ENCODE measurements at places on chromosomes 4 and X.

DNA sequence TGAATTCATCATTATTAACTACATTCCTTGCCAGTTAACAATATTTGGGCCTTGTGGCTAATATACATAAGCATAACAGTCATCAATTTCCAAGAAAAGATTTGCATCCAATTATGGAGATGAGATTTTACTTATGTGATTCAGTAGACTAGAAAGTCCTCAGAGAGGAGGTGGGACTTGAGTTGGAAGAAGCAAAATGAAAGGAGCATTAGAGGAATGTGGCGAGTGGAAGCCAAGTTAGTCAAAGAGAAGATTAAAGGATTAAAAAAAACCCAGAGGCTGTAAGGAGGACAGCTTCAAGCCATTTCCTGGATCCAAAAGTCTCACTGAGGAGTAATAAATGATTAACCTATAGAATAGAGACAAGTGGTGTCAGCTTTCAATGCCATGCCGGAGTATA is 1099.4 kb upstream of the IGFBP7 start:
- H3K4me3 ChIP-seq, result no peak overlapping the region
- no peaks in the 10 kb centered on the region for H3K4me1 ChIP-seq
- no peaks in the 10 kb centered on the region for H3K27me3 ChIP-seq
- no peaks in the 10 kb centered on the region for H3K36me3 ChIP-seq
- no peak for DNase-seq

DNA sequence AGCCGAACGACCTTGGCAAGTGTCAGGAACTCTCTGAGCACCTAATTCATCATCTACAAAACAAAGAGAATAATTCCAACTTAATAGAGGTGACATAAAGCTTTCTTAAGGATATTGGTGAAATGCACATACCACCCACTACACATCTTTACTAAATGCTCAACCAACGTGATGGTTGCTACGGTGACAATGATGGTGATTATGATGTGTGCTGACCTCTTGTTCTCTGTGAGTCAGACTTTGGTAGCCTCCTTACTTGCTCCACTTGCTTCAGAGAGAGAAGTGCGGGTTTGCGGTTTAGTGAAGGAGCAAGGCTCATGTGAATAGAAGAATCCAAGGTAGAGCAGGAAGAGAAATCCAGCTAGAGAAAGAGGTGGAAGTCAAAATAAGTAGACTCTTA is 52.8 kb upstream of the CLNK start:
- peaks cover 4% of the 10 kb centered on the region for H3K4me1 ChIP-seq
- H3K36me3 ChIP-seq, result no peaks in the 10 kb centered on the region
- no peak overlapping the region for H3K27ac ChIP-seq
- no peak overlapping the region for H3K4me3 ChIP-seq

- H3K27me3 ChIP-seq, result no peaks in the 10 kb centered on the region
- no peak for DNase-seq
- H3K36me3 ChIP-seq, result no peaks in the 10 kb centered on the region
- H3K27ac ChIP-seq, result no peak overlapping the region
- H3K4me3 ChIP-seq, result no peak overlapping the region
- no peaks in the 10 kb centered on the region for H3K4me1 ChIP-seq
Measured at GRCh38 chr4:182854466-182854865, 62.7 kb downstream of the DCTD start.

DNA sequence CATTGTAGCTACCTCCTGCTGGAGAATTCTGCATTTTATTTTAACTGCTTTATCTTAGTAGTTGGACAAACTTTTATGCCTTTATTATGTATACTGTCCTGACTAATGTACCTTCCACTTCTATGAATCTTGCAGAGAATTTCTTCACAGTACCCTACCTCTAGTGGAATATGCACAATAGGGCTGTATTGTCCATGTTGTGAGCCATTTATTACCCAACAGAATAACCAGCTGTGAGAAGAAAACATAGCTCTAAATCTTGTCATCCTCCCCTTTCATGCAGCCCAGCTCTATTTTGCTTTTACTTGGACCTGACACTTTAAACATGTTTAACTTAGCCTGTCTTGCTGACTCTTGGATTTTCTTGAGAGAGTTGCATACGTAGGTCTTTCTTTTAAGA is 56.2 kb downstream of the MCUB start:
- no peak overlapping the region for H3K27ac ChIP-seq
- DNase-seq, result no peak
- H3K4me1 ChIP-seq, result no peaks in the 10 kb centered on the region
- no peak overlapping the region for H3K4me3 ChIP-seq
- no peaks in the 10 kb centered on the region for H3K27me3 ChIP-seq
- peaks cover 2% of the 10 kb centered on the region for H3K36me3 ChIP-seq

DNA sequence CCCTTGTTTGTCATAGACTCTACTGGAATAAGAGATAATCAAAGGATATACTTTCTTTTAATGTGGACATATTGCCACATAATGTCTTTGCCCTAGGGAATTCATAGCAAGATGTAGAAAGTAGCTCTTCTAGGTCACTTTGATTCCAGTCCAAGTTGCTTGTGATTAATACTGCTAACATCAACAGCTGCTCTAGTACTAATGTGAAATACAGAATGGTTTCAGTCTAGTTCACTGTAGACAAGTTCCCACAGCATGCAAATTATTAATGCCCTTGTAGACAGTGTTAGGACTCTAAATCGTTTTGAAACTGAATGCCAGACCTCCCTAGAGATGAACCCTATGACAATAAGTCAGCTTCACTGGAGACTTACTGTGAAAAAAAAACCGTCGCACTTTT is 494.6 kb upstream of the ATOH1 start:
- H3K27me3 ChIP-seq, result no peaks in the 10 kb centered on the region
- H3K27ac ChIP-seq, result no peak overlapping the region
- no peak overlapping the region for H3K4me3 ChIP-seq
- no peak for DNase-seq
- H3K4me1 ChIP-seq, result no peaks in the 10 kb centered on the region

DNA sequence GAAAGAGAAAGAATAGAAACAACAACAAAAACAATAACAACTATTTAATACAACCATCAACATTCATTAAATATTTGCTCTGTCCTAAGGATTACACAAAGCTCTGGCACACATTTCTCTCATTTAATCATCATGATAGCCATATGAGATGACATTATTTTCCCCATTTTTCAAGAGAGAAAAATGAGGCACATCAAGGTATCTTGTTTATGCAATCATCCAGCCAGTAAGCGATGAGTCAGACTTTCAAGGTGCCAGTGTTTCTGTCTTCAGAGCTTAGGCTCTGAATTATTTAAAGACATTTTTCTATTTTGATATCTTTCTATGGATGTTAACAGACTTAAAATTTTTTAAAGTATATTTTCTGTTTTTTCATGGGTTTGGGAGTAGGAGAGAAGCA is 541.8 kb upstream of the SMIM31 start:
- H3K4me1 ChIP-seq, result no peaks in the 10 kb centered on the region
- H3K36me3 ChIP-seq, result no peaks in the 10 kb centered on the region
- H3K4me3 ChIP-seq, result no peak overlapping the region
- DNase-seq, result no peak

GRCh38 chr4:2646396-2647149 is 109.6 kb downstream of the TNIP2 start:
- H3K4me3 ChIP-seq, result no peak overlapping the region
- DNase-seq, result no peak
- no peaks in the 10 kb centered on the region for H3K27me3 ChIP-seq
- peaks cover 54% of the 10 kb centered on the region for H3K36me3 ChIP-seq
- no peak overlapping the region for H3K27ac ChIP-seq

GRCh38 chrX:17072721-17073230 is 126.3 kb downstream of the REPS2 start:
- H3K4me3 ChIP-seq, result no peak overlapping the region
- no peaks in the 10 kb centered on the region for H3K4me1 ChIP-seq
- H3K27me3 ChIP-seq, result no peaks in the 10 kb centered on the region
- no peaks in the 10 kb centered on the region for H3K36me3 ChIP-seq
- H3K27ac ChIP-seq, result no peak overlapping the region

- H3K36me3 ChIP-seq, result no peaks in the 10 kb centered on the region
- DNase-seq, result no peak
- H3K27ac ChIP-seq, result no peak overlapping the region
- H3K4me3 ChIP-seq, result no peak overlapping the region
- no peaks in the 10 kb centered on the region for H3K27me3 ChIP-seq
Measured at GRCh38 chr4:38869511-38869910, 1.9 kb downstream of the FAM114A1 start.

GRCh38 chr4:147160908-147161513 is 215.3 kb upstream of the TTC29 start:
- H3K27me3 ChIP-seq, result no peaks in the 10 kb centered on the region
- no peaks in the 10 kb centered on the region for H3K4me1 ChIP-seq
- H3K27ac ChIP-seq, result no peak overlapping the region
- H3K4me3 ChIP-seq, result no peak overlapping the region

DNA sequence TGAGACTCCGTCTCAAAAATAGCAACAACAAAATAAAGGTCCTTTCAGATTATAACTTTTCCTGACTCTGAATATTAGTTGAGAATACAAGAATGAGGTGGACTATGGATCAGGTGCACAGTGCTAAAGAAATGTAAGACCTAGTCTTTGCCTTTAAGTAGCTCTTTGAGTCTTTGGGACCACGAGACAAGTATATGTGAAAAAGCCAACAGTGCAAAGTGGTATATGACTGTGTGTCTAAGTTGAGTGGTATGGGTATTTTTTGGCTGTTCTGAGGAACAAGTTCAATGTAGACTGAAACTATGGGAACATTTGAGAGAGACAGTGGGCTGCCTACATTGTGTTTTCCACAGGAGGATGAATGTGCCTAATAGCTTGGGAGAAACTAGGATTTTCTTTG is 2.8 kb downstream of the GAB1 start:
- H3K27me3 ChIP-seq, result no peaks in the 10 kb centered on the region
- H3K4me1 ChIP-seq, result peaks cover 15% of the 10 kb centered on the region
- H3K36me3 ChIP-seq, result no peaks in the 10 kb centered on the region
- no peak overlapping the region for H3K27ac ChIP-seq
- no peak for DNase-seq
- no peak overlapping the region for H3K4me3 ChIP-seq

GRCh38 chr4:3029464-3029863 is 44.9 kb downstream of the HTT-AS start:
- no peak for DNase-seq
- no peaks in the 10 kb centered on the region for H3K36me3 ChIP-seq
- no peaks in the 10 kb centered on the region for H3K27me3 ChIP-seq
- H3K27ac ChIP-seq, result no peak overlapping the region
- H3K4me3 ChIP-seq, result no peak overlapping the region

DNA sequence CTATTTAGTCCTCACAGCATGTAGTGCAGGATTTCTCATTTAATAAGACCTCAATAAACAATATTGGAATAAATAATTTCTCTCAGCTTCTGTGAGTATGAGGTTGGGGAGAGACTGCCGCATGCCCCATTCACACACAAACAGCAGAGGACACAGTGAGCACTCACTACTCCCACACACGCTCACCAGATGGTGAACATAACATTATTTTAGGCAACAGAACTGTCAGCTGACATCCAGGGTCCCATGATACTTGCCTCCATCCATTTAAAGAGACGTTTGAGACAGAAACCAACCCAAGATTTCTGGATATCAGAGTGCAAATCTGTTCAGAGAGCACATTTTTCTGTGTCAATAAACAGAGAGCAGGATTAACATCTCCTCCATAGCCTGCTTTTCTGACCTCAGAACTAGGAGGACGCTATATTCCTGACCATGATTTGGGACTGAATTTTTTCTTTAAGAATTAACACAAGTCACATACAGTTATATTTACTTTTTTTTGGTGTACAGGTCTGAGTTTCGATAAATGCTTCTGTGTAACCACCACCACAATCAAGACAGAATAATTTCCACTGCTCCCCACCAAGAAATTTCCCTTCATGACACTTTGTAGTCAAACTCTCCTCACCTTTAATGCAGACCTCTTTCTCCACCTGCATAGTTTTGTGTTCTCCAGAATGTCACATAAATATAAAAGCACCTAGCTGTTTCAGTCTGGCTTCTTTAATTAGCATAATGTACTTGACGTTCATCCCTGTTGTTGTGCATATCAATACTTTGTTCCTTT is 16.7 kb downstream of the GPRIN3 start:
- H3K4me1 ChIP-seq, result peaks cover 42% of the 10 kb centered on the region
- H3K4me3 ChIP-seq, result no peak overlapping the region
- H3K36me3 ChIP-seq, result peaks cover 3% of the 10 kb centered on the region

- peak overlapping the region; percentile 2 for H3K4me3 ChIP-seq
- DNase-seq, result peak; percentile 12
- no peaks in the 10 kb centered on the region for H3K27me3 ChIP-seq
- no peaks in the 10 kb centered on the region for H3K36me3 ChIP-seq
- no peak overlapping the region for H3K27ac ChIP-seq
- H3K4me1 ChIP-seq, result peaks cover 15% of the 10 kb centered on the region
Measured at GRCh38 chrX:24646745-24647182, 383 bp downstream of the PCYT1B start.

DNA sequence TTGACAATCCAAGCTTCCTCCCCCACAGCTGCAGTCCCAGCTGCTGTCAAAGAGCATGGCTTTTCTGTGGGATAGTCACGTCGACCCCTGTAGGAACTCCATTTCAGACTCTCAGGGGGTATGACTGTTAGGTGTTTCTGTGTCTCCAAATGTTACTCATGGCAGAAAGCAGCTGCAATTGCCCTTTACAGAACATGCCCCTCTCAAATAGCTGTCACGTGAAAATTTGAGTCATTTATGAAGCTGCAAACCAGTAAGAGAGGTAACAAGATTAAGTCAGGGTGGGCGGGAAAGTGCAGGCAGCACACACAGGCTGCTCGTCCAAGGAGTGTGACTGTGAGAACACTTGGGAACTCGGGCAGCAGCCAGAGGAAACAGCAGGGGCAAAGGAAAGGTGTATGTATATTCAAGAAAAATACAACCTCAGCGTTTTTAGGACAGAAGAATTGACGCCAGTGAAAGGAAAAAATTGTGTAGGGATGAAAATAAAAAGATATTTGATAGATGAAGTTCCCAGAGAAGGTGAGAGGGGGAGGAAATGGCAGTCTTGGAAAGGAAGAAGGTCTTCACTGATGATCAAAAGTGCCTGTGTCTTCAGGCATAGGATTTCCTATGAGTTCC is 66.5 kb upstream of the TMEM184C start:
- H3K27me3 ChIP-seq, result no peaks in the 10 kb centered on the region
- H3K4me1 ChIP-seq, result no peaks in the 10 kb centered on the region
- H3K4me3 ChIP-seq, result no peak overlapping the region
- no peak overlapping the region for H3K27ac ChIP-seq

DNA sequence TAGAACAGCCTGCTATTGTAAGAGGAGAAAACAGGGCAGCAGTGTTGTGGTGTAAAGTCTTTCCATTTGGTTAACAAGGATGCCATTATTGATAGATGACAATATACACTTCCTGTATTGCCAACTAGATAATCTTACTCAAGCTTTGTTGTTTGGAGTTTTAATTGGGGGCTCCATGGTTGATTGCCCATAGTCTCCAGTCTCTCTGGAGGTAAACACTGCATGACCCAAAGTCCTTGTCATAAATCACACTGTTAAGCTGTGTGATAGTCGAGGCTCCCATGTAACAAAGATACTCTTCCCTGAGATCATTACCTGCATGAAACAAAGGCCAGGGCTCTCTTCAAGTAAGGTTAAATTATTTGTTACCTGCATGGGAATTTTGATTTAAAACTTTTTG is 394.6 kb downstream of the C4orf33 start:
- no peaks in the 10 kb centered on the region for H3K36me3 ChIP-seq
- no peak overlapping the region for H3K27ac ChIP-seq
- no peaks in the 10 kb centered on the region for H3K27me3 ChIP-seq
- H3K4me3 ChIP-seq, result no peak overlapping the region
- H3K4me1 ChIP-seq, result no peaks in the 10 kb centered on the region
- no peak for DNase-seq
